CD4-positive, alpha-beta T cell treated with Interleukin-17A for 4 hours (primary cell): ENCODE measurements at places on chromosomes 6 and 20.

DNA sequence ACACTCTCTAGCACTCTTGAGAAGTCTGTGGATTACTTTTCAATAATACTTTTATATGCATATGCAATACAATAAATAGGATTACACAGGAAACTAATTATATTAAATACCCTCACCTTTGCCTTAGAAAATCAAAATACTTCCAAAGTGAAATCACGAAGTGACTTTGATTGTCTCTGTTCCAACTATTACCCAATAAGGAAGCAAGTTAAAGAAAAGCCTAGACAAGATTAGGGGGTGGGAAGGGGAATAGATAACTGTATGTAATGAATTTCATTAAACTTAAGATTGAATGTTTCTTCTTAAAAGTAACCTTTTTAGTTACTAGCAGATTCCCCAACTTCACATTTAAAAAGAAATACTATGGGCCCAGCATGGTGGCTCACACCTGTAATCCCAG lies 66.6 kb upstream of the SOX4 start:
- DNase-seq, result no peak

- DNase-seq, result no peak
Observed at GRCh38 chr6:23307516-23307915, 738.1 kb downstream of the HDGFL1 start.

DNA sequence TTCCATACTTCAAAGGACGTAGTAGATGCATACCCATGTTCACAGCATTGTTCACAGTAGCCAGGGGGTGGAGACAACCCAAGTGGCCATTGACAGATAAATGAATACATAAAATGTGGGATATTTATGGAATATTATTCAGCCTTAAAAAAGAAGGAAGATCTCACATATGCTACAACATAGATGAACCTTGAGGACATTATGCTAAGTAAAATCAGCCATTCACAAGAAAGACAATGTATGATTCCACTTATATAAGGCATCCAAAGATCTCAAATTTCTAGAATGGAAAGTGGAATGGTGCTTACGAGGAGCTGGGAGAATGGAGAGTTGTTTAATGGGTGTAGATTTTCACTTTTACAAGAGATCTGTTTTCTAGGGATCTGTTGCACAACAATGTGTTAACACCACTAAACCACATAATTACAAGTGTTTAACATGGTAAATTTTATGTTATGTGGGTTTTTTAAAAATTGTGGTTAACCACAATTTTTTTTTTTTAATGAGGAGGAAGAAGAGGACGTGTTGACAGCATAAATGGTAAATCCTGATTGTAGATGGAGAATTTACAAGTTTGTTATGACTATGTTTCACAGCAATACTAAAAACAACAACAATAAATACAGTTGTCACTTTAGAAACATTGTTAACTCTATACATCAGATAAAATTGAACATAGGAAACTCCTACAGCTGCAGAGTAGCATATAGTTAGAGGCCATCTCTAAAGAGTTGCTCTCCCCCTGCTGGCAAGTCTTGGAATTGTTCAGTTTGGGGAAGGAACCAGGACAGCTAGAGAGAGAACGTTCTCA lies 41.6 kb downstream of the CCN2 start:
- peak; percentile 73 for DNase-seq

DNA sequence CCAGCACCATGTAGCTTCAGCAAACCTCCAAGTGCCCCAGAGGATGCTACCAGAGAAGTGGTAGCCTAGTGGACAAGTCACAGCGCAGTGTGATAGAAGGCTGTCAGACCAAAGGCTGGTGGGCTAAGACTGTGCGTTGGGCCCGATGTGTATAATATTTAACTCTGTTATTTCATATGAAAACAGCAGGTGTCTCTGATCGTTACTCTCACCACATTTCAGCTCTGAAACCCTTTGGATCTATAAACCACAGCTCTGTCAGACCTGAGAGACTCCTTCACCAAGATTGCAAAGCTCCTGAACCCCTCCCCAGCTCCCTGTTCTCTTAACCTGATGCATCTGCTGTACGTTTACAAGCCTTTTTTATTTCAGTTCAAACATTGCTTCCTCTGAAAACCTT lies 43.8 kb downstream of the ISM1 start:
- no peak for DNase-seq

DNA sequence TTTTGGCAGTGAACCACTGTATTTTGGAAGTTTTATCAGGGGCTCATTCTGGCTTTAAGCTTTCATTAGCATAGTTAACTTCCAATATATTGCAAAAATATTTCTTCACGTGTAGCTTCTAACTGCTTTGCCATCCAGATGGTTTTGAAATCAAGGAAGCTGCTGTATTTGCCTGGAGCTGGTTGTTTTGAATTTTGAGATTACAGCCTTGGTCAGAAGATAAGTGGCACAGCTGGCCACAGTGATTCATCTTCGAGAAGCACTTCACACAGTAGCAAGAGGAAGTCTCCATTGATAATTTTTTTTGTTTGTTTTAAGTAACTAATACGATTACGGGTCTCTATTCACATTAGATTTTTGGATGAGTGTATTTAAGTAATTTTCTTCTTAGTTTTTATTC lies 3.8 kb downstream of the APCDD1L start:
- DNase-seq, result no peak

GRCh38 chr6:106749609-106750008 lies 120.2 kb downstream of the QRSL1 start:
- no peak for DNase-seq

GRCh38 chr6:100726666-100727065 lies 154.5 kb downstream of the ASCC3 start:
- DNase-seq, result no peak

- DNase-seq, result no peak
Observed at GRCh38 chr20:38590676-38591473, 9.9 kb downstream of the ADIG start.

DNA sequence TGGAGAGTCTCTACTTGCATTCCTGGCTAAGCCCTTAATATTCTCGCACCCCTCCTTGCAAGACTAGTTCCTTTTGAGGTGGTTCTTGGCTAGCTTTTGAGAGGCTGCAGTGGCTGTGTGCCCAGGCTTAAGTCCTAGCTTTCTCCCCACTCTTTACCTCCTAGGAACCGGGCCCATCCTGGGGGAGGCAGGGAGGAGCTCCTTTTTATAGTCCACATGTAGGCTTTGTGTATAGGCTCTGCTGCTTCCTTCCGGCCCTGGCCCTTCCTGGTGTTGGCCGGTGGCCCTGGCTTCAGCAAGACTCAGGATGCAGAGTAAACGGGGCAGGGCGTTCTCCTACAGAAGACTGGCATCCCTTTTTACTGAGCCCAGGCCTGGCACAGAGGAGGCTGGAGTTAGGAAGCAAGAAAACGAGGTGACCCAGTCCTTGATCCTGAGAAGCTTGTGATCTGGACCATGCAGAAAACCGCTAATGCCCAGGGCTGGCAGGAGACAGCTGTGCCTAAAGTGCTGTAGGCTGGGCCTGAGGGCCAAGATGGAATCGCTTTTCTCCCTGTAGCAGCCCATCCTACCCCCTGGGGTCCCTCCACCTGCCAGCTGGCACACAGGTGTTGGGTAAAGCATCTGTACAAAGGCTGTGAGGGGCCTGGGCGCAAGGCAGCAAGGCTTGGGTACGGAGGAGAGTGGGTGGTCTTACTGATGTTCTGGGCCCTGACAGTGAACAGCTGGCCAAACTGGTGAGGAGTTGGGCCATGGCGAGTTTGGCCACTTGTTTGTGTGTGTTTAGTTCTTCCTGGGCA lies 8.7 kb downstream of the PLCG1 start:
- DNase-seq, result no peak

- DNase-seq, result peak; percentile 45
Observed at GRCh38 chr6:72621291-72622093, at the start of gene KCNQ5. KCNQ5 (plus strand) TSS chr6:72622064.

DNA sequence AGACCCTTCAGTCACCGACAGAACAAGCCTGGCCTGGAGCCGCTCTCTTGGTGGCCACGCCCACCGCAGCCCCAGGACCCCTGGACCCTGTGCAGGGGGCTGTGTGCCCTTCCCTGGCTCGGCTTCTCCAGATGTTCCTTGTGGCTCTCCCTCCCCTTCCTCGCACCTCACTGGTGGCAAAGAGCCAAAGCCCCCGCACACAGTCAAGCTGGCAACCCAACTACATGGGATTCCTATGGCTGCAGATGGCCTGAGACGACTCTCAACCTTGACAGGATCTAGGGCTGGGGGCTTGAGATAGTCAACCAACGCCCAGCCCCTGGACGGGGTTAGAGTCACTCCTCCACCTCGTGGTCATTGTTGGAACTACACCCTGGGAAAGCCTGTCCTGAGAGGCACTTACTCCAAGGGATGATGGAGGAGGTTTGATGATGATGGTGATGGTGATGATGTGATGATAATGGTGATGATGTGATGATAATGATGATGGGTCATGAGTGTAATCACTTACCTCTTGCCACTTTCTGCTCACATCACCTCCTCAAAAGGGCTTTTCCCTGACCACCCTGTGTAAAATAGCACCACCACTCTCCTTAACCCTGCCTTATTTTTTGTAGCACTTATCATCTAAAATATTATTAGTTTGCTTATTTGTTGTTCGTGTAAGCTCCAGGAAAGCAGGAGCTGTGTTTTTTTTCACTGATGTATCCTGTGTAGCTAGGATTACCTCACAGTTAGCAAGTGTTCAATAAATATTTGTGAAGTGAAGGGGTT lies 278.4 kb downstream of the LRFN2 start:
- DNase-seq, result peak; percentile 57

DNA sequence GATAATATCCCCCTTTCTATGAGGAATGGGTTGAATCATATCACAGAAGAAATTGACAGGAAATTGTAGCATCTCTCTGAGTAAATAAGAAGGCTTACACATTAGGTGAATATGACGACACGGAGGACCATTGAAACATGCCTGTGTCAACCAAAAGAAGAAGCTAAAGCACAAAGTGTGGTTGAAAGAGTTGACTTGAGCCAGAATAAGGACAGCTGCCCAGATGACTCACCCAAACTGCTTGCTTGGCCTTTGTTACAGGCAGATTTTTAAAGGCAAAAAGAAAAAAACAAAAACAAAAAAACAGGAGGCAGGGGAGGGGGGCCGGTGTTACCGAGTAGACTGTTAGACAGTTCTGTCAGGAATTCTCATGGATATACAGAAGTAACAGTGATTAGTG lies 129.8 kb upstream of the EDN1 start:
- DNase-seq, result no peak

GRCh38 chr6:149921361-149921760 lies 1.6 kb downstream of the RAET1G start:
- no peak for DNase-seq

DNA sequence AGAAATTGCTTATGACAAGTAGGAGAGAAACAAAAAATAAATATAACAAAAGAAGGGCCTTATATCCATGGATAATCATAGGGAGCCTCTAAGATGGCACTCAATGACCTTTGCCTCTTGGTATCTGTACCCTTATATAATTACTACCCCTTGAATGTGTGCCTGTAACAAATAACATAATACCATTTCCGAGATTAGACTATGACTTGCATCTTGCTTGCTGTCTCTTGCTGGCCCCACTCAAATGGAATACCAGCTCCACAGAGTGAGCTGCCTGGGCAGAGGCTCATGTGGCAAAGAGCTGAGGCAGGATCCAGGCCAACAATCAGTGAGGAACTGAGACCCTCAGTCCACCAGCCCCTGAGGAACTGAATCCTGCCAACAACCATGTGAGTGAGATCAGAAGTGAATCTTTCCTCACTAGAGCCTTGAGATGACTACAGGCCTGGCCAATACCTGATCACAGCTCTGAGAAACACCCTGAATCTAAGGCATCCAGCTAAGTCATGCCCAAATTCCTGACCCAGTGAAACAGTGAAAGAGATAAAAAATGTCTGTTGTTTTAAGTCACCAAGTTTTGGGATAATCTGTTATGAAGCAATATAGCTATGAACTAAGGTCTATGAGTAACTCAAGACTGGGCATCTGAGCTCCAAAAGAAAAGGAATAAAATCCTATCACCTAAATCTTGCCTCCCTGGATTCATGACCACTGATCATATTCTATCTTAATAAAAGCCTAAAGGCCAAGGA lies 5.5 kb downstream of the KATNA1 start:
- DNase-seq, result no peak

- DNase-seq, result no peak
Observed at GRCh38 chr6:149681209-149681608, 32.7 kb upstream of the KATNA1 start.

DNA sequence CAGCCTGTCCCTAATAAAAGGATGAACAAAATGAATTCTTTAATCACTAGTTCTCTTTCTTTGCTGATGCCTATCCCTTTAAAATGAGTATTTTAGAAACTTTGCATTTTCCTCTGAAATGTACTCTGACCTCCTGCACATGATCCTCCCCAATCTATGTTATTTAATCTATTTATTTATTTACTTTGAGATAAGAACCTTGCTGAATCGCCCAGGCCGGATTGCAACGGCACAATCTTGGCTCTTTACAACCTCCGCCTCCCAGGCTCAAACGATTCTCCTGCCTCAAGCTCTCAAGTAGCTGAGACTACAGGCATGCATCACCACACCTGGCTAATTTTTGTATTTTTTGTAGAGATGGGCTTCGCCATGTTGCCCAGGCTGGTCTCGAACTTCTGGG lies 27.9 kb downstream of the ADTRP start:
- DNase-seq, result no peak
